ENCODE measurements at places on chromosomes 4 and X.

DNA sequence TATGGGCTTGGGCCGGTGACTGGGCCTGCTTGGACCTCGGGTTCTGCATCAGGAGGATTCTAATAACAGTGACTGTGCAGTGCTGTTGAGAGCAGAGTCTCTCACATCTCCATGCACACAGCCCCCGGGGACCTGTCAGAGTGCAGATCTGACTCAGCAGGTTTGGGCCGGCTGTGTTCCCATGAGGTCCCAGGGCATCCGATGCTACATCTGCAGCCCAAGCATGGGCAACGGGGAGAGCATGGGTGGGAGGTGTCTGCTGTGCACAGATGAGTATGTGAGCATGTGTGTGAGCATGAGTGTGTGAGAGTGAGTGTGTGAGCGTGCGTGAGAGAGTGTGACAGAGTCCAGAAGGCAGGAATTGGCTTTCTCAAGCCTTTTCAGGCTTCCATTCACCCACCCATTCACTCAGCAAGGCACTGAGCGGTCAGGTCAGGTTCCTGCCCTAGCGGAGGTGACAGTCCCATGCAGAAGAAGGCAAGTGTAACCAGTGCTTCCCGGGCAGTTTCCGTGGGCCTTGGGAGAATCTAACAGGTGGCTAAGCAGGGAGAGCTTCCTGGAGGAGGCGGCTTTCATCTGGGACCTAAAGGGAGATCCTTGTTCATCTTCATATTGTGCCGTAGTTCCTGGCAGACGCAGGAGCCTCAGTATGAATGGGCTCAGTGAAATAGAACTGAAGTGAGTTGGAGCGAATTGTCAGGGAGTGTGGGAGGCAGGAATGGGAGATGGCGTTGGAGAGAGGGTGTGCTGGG lies 62.6 kb downstream of the SORCS2 start:
- peak; percentile 32 for DNase-seq

DNA sequence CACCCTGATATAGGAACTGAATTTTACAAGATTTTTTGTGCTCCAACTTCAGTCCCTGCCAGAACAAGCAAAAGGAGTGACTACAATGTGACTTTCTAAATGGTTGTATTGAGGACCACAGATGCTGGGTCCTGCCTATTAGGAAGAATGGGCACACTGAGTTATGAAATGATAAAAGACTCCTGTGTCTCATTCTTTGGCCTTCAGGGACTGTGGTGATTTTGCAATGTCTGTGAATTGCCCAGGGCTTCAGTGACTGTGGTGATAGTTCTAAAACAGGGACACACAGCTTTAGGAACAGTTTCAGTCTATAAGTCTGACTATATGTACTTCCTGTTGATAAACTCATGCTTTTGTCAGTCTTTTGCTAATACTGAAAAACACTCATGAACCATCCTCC lies 210.2 kb downstream of the DMD start:
- no peak for DNase-seq

DNA sequence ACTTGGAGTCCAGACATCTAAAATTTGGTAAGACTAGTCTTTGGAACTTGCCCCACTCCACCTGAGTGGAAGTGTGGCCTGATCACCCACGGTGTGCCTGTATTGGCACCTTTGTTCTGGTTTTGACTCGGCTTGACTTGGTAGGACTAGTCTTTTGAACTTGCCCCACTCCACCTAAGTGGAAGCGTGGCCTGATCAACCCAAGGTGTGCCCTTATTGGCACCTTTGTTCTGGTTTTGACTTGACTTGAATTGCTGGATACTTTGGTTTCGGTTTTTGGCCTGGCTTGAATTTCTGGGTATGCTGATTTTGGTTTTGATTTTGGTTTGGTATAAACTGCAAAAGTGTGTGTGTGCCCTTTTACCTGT lies 44.7 kb upstream of the UGT2B7 start:
- no peak for DNase-seq

GRCh38 chr4:38958453-38959190 lies 73.6 kb downstream of the TMEM156 start:
- DNase-seq: no peak

DNA sequence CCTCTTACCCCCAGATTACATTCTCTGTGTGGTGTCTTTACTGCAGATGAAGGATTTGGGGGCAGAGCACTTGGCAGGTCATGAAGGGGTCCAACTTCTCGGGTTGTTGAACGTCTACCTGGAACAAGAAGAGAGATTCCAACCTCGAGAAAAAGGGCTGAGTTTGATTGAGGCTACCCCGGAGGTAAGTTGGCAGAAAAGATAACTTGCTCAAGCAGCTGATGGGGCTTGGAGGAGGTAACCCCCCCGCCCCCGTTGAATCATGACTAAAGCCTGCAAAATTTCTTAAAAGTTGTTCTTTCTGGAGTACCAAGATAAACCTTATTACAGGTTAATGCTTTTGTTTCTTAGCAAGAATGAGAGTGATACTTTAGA lies 1.5 kb downstream of the CCNG2 start:
- DNase-seq: no peak

GRCh38 chrX:72373136-72373535 lies 67.4 kb upstream of the CITED1 start:
- no peak for DNase-seq

DNA sequence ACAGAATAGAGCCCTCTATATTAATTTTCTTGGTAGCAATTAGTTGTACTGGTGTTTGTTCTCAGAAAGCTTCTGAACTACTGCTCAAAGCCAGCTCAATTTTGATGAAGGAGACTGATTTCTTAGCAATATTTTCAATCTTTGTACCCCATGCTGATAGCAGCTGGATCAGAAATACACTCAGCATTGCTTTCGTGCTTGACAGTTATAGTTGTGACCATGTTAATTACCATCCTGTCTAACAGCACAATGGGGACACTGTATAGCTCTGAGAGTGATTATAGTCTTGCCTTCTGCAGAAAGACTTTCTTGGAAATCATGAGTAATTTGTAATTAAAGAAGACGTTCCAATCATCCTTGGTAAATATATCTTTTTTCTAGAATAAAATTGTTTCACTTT lies 79.7 kb upstream of the GNPDA2 start:
- no peak for DNase-seq

DNA sequence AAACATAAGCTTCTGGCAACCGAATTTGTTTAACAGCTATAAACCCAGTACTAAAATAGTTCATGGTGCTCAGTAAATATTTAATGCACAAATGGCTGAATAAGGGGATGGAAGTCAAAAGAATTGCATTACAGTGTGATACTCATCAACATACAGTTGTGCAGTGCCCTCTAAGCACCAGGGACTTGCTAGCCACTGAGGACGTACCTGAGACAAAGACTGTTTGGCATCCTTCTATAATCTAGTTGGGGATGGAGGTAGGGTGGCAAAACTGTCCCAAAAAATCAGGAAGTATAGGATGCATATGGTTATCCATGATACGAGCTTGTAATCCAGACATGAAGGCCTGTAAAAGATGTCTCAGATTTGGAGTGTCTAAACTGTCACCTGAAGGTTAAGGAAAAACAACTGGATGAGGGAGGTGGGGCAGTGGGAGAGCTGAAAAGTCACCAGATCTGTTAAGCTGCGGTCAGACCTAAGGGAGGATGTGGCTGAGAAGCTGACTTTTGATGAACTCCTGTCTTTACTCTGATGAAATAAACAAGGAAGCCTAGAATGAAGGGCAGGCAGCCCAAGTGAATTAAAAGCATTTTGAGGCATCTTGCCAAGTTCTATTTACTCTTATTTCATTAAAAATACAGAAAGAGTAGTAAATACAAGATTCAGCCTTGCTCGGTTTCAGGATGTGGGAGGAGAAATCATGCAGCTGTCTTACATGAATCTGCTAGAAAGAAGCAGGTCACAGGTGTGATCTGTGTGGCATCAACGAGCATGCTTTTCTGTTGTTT lies 12.0 kb upstream of the CD38 start:
- no peak for DNase-seq

GRCh38 chr4:154617820-154618317 lies 5.4 kb upstream of the FGG start:
- no peak for DNase-seq

DNA sequence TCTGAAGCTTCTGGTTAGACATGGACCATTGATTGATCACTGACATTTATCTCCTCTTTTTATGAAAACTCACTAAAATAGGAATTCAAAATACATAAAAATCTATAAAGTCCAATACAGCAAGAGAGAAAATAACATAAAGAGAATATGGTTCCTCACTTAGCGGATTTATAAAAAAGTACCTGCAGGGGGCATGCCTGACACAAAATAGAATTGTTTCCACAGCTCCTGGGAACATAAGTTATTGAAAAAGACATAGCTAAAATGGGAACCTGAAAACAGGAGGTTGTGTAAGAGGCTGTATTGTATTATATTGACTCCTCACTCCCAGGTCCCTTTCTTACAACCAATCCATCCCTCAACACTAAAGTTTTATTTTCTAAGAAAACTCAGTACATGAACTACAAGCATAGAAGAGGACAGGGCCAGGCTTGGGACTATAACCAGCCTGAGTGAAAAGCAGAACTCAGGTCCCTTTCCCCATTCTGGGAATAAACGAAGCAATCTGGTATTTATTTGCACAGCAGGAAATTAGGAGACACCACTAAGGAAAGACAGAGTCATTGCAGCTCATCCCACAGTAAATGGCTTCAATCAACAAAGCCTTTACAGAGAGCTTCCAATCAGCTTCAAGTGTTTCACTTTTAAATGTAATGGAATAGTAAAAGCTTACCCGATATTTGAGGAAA lies 121.1 kb upstream of the NDST4 start:
- DNase-seq: peak; percentile 48

DNA sequence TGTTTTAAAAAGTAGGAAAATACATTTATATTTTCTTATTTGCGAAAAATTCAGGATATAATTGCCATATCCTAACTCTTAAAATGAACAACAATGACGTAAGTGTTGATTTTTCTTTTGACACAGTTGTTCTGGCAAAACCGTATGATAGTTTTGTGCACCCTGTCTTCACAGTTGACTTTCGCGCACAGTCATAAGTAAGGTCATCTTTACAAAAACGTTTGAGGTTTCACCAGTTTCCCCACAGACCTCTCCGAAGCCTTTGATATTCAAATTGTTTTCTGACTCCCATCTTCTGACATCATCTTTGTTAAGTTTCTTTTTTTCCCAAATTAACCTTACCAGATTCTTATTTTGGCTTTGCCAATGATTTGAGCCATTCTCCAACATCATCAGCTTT lies 48.1 kb upstream of the ATXN3L start:
- DNase-seq: no peak

DNA sequence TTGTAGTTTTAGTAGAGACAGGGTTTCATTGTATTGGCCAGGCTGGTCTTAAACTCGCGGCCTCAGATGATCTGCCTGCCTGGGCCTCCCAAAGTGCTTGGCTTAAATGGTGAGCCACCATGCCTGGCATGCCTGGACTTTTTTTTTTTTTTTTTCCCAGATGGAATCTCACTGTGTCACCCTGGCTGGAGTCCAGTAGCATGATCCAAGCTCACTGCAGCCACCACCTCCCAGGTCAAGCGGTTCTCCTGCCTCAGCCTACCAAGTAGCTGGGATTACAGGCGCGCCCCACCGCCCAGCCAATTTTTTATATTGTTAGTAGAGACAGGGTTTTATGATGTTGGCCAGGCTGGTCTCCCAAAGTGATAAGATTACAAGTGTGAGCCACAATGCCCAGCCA lies 8.4 kb downstream of the UBE2K start:
- DNase-seq: peak; percentile 85

GRCh38 chrX:15451913-15452312 lies 41.2 kb downstream of the PIR start:
- no peak for DNase-seq

DNA sequence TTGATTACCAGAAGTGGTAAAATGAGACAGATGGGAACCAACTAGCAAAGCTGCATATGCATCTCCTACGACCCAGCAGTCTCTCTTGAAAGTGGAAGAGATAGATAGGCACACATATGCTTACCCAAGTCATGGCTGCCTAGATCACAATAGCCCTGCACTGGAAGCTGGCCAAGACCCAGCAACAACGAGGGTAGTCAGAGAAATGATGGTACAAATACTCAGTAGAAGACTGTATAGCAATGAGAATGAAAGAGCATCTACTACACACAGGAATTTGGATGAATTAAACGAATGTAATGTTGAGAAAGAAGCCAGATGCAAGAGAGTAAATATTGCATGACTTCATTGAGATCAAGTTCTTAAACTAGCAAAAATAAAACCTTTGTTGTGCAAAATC lies 100.3 kb upstream of the FAT1 start:
- DNase-seq: no peak

DNA sequence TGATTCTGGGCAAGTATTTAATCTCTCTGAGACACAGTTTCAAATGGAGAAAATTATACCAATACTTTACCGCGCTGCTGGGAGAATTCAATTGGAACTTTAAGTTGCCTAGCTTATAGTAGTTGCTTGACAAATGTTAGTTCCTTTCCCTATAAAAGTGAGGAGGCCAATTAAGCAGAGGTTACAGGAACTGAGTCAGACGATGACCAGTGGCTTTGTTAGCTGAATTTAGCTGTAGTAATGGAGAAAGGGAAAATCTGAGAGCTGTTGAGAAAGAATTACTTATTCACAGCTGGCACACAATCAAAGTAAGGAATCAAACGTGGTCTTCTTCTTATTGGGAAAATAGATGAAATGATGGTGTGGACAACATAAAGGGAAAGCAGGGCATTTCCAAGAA lies 29.6 kb downstream of the SMARCA1 start:
- DNase-seq: peak; percentile 3

- no peak for DNase-seq
Observed at GRCh38 chrX:10939424-10939823, 171.7 kb upstream of the HCCS start.

DNA sequence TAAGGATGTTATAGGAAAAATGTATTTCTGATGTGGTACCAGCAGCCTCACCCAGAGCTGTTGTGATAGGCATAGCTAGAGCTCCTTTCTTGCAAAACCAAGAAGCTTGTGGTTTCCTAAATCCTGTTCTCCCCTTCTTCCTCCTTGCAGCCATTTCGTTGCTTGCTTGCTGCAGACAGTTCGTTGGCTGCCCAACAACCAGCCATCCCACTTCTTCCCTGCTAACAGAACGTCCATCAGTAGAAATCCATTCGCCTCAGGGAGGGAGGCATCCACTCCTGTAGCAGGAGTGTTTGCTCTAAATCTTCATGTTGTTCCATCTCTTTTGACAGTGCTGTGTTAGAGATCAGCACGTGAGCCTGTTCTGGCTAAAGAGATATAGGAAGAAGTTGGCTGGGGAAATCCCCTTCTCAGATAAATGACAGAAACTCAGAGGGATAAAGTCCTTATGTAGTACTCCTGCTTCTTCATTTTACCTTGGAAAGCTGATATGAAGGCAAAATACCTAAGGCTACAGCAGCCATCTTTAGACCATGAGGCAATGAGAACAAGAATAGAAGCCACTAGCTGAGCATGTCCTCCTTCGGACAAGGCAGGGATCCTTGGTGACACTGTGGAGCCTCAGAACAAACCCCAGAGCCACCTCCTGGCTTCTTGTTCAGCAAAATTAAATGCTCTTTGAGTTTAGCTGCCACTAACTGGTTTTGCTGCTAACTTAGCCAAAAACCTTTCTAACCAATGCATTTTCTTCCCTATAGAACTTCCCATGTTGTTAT lies 68.4 kb upstream of the RELL1 start:
- peak; percentile 21 for DNase-seq

DNA sequence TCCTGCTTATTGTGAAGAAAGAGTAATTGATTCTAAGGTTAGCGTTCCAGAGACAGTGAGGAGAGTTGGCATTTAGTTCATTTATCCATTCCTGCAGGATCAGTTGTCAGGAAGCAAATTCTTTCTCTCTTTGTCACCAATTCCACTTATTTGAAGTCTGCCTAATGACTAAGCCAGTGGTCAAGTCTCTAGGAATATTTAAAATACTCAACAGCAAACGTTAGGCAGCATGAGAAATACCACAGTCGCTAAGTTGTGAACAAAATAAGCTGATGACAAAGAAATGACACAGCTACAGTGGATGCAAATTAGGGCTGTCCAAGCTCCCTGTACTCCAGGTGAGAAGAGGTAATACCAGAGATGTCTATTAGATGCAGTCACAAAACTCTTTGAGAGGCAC lies 6.6 kb upstream of the MAGEB17 start:
- DNase-seq: peak; percentile 77

Data from myocyte (in vitro differentiated cells).